ENCODE measurements at places on chromosomes 3 and 15.

GRCh38 chr3:197381371-197381770 is 83.0 kb upstream of the DLG1 start:
- no peak for DNase-seq

GRCh38 chr3:68234076-68234780 is 579.8 kb upstream of the SUCLG2 start:
- no peak for DNase-seq

DNA sequence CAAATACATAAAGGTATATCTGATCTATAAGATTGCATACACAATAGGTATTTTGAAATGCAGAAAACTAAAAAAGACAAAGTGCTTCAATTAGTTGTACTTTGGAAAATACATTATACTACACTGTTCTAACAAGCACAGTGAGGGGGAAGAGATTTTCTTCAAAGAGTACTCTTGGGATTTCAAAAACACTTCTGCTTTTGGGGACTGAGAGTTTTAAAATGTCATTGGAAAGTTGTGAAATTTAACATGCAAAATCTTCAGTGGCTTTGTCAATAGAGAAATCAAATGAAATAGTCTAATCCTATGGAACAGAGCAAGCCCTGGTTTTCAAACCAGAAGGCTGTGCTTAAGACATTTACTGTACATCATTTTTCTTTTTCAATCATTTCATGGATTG is 322.2 kb upstream of the SEMA6D start:
- no peak for DNase-seq

DNA sequence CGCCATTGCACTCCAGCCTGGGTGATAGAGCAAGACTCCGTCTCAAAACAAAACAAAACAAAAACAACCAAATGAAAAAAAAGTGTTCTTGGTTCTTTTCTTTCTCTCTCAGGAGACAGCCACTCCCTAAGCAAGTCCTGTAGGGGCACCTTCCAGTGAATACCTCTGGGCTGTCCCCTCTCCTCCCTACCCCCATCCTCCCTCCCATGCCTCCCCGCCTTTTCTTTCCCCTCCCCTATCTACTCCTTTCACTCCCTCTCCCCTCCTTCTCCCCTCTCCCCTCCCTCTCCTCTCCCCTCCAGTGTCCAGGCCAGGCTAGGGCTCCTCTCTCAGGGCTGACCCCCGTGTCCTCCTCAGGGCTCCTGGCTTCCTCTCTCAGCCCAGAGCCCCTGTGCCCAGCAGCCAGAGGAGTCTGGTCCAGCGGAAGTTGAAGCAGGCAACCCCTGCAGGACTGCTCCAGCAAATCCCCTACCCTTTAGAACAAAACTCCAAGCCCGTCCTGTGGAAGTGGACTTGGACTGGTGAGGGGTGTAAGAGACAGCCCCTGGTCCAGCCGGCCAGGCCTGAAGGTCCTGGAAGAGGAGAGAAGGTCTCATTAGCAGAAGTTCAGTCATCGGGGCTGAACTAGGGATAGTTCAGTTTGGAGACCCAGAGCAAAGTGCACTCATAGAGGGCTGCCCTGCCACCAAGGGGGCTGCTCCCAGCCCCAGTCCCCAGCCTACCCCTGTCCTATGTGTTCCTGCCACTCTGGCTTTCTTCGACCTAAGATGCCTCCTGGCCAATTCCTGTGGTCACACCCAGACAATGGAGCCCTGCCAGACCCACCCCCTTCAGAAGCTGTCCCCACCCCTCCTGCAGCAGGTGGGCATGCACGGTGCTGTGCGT is 79.8 kb upstream of the IQSEC1 start:
- no peak for DNase-seq

DNA sequence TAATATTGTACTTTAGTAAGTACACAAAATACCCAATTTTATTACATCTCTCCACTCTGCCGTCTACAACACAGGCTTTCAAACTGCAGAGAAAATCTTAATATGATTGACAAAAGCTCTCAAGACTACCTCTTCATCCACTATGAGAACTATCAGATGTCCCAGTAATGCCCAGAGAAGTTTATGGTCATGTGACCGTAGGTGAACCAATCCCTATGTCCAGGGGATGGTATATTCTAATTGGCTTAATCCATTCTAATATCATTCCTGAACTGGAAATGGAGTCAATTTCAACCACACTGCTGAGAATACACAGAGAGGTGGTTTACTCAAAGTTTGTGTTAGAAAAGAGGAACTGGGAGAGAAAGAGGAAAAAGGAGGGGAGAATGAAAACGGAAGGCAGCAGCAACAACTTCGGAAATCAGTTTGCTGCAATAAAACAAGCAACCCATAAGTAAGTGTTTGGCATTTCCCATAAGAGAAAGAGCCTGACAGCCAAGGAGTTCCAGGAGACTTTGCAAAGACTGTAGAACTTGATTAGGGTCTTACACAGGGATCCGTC is 7.3 kb downstream of the SST start:
- no peak for DNase-seq

GRCh38 chr15:27757052-27757451 is 342.1 kb downstream of the OCA2 start:
- DNase-seq: no peak

DNA sequence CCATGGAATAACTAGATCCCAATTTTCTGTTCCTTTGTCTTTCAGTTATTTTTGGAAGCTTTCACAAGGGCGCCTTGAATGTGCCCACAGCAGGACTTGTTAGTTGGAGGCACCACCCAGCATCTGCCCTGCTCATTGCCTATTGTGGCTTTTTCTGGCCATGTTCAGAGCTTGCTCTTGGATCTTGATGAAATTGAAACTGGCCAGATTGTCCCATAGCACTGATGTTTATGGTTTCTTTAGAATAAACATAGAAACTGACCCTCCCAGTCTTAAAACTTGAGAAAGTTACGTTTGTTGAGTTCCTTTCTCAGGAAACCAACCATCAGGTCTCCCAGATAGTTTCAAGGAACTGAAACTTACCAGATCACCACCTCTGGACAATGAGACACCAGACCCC is 474.7 kb downstream of the IL5RA start:
- DNase-seq: no peak

GRCh38 chr3:167163580-167163979 is 216.5 kb downstream of the ZBBX start:
- DNase-seq: no peak

GRCh38 chr3:69090021-69090420 is 5.3 kb downstream of the ARL6IP5 start:
- DNase-seq: no peak

DNA sequence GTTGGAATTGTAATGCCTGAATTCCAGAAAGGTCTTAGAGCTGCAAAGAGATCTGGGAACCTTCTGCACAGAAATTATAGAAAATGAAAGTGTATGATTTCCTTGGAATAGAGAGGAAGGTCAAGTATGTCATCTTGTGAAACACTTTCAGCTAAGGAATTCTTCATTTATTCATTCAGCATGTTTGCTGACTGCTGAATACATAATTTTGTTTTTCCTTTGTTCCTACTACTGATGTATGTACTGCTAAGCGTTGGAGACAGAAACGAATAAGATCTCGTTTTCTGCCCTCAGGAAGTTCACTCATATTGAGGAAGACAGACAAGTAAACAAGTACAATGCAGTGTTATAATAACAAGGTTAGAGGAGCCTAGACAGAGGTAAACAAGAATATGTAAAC is 14.3 kb upstream of the IL20RB start:
- DNase-seq: no peak

DNA sequence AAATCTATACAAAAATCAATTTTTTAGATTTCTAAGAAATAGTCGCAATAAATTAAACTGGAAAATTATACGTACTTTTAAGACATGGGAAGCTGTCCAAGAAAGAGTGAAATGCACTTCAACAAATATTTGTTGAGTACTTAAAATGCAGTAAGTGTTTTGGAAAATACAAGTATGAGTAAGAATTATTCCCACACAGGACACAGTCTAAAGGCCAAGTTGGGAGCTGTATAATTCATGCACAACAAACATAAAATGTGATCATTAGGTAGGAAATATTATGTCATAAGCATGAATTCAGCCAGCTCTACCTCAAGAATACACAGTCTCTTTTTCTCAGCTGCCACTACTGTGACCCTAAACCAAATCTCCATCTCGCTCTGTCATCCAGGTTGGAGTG is 267.6 kb downstream of the CNTN3 start:
- no peak for DNase-seq

DNA sequence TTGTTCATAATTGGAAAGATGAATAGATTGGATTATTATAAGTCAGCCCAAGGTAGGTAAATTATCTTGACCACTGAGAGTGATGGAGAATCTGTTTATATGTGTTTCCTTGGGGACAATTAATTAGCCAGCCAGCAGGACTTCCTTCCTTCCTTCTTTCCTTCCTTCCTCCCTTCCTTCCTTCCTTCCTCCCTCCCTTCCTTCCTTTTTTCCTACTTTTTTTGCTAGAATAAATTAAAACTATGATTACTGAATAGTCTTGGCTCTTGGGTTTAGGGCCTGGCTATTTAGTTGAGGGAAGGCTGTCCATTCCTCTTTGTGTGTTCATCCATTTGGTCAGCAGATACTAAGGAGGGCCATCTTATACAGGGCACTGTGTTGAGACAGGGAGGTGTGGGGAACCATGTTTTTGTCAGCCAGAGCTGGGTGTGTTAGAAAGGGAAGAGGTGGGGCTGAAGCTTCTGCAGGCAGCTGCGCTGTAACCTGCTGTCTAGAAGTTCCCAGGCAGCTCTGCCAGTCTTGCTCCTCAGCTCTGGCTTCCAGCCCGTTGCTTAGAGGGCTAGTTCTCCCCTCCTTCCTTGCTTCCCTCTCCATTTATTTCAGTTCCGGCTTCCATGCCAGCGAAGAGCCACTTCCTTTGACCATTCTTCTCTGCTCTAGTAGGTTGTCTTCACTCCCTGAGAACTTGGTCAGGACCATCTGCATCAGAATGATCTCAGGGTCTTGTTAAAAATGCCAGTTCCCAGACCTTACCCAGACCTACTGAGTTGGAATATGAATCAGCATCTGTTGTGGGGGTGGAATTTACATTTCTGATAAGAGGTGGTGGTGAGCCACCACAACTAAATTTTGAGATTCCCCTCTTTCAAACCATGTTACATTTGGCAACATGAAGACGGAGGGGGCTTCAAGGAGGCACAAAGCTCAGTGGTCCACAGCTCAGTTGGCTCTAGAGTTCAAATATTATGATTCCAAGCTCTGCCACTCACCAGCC is 113.9 kb downstream of the DGKG start:
- DNase-seq: no peak

DNA sequence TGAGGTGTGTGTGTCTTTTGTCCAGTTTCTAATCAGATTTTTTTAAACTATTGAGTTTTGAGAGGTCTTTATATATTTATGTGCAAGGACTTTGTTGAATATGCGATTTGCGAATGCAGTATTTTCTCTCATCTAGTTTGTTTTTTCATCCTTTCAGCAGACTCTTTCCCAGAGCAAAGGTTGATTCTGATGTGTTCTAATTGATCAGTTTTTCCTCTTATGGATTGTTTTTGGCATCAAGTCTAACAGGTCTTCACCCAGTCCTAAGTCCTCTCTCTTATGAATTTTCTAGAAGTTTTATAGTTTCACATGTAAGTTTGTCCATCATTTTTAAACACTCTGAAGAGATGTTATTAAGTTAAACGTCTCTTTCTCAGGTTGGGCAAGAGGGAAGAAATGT is 17.8 kb upstream of the TJP1 start:
- DNase-seq: no peak

DNA sequence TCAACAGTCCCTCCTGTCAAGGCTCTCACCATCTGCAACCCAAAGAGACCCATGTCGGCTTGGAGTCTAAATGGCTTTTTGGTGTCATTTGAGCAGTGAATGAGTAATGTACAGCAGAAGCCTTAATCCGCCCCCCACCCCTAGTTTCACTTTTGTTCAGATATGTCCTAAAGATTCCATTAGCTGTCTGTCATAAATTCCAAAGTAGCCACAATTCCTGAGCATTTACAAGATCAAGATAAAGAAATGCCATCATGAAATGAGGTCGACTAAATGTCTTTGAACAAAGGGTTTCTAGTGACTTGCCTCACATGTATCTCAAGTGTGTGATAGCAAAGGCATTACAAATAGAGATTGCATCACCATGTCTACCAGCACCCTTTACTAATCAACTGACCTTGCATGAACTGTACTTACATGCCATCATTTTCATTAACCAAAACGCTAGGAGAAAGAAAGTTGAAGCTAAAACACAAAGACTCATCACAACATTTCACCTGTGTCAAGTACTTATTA is 123.8 kb upstream of the PHLDB2 start:
- DNase-seq: no peak

- DNase-seq: no peak
Observed at GRCh38 chr3:3918763-3919162, 119.5 kb downstream of the LRRN1 start.

GRCh38 chr15:71565006-71565405 is 245.3 kb upstream of the NR2E3 start:
- no peak for DNase-seq

DNA sequence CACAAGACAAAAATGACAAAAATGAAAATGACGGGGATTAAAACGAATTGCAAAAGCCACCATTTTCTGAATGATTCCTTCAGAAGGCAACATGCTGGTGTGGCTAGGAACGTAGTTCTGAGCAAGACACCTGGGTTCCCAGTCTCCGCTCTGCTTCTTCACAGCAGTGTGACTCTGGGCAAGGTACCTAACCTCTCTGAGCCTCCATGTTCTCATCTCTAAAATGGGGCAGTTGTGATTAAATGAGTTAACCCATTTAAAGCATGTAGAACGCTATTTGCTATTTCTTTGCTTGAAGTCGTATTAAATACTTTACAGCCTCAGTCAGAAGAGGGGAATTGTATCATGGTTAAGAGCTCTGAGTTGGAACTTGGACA is 23.6 kb downstream of the BHLHE40 start:
- DNase-seq: no peak

GRCh38 chr15:69665641-69666111 is 213.1 kb downstream of the RPLP1 start:
- no peak for DNase-seq

DNA sequence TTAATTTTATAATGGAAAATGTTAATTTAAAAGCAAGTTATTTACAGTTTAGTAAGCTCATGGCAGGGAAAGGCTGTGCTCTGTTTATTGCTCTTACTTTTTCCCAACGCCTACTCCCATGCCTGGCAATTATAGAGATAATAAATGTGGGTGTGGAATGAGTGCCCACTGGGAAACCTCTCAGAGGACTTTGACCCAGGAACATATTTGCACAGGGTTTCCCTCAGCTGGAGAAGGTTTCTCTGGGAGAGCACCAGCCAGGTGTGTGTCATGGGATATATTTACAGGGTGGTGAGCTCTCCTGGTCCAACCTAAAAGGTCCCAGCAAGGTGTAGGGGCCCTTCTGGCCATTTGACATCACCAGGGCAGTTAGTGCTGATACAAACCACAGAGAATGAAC is 27.9 kb downstream of the ZNF710 start:
- DNase-seq: no peak

GRCh38 chr15:80595396-80595795 is 99.7 kb upstream of the ABHD17C start:
- DNase-seq: no peak
